RCC 7860 (cell line): ENCODE measurements at places on chromosomes 7 and 10.

- no peak for DNase-seq
These were observed 59.3 kb downstream of the CTBP2 start for GRCh38 chr10:125101049-125101448.

DNA sequence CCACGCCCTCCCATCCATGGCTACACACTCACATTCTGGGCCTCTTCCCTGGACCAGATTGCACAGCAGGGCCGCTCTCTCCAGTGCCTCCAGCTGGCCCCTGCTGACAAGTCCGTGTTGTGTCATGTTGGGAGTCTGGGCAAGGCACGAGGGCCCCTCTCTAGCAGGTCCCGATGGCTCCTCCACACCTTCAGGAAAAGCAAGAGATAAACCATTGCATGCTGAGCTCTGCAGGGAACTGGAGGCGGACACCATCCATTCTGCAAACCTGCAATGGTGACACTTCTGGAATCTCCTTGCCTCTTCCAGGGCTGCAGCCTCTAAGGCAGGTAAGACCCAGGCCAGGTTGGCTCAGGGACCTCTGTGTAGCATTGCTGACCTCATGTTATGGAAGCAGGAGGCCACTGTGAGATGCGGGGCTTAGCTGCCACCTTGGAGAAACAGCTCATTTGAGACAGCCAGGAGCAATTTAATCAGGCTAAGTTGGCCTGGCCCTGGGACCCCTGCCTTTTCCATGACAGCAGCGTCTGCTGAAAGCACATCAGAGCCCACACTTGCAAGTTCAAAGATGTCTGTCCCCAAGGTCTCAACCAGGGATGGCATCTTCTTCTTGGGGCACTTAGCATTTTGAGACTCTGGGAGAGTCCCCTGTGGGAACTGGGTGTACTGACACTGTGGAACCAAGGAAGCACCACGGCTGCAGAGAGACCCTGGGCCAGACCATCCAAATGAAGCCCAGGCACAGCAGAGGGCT lies 34.2 kb upstream of the LEP start:
- no peak for DNase-seq

GRCh38 chr7:22931011-22931410 lies 82.9 kb downstream of the HYCC1 start:
- DNase-seq: peak; percentile 40

- no peak for DNase-seq
These were observed 31.4 kb downstream of the SVIL start for GRCh38 chr10:29603223-29603896.

DNA sequence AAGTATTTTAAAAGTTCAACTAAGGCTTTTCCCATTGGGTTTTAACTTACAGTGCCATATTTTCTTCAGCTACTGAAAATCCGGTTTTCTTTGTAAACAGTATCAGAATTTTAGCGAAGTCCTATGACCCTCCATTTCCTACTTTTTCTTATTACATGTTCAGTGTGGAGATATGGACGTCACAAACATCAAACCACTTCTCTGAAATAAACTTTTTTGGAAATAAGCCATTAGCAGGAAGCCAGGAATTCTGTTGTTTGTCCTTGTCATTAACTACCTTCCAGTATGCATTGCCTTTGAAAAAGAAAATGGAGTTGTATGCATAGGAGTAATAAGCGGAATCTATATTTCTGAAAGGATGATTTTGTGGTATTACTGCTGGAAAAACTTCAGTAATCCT lies 9.1 kb downstream of the MMP21 start:
- no peak for DNase-seq

DNA sequence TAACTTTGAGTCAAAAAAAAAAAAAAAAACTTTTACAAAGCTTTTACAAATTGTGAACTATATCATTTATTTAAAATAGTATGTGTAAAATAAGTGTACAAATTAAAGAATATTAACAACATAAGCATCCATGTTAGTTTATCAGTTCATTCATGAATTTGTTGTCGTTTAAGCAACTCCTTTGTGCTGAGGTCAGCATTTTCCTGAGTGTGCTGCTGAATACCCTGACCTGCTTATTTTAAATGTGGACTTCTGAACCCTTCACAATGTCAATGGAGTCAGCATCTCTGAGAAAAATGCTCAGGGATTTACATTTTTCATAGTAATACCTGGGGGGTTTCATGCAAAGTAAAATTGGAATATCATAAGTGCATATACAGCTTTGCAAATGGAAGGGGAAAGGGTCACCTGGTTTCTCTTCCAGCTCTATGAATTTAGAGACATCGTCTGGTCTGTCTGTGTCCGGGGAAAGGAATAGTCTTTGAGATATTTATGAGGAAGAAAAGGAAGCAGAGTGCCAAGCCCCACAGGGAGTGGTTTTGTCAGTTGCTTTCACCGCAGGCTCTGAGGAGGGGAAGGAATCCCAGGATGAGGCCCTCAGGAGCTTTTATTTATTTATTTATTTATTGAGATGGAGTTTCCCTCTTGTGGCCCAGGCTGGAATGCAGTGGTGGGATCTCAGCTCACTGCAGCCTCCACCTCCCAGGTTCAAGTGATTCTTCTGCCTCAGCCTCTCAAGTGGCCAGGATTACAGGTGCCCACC lies 125.5 kb upstream of the SVIL start:
- DNase-seq: no peak
